ENCODE measurements at places on chromosomes 4 and X.

- no peak for DNase-seq
Observed at GRCh38 chr4:7780751-7781348, 158.8 kb downstream of the AFAP1 start.

DNA sequence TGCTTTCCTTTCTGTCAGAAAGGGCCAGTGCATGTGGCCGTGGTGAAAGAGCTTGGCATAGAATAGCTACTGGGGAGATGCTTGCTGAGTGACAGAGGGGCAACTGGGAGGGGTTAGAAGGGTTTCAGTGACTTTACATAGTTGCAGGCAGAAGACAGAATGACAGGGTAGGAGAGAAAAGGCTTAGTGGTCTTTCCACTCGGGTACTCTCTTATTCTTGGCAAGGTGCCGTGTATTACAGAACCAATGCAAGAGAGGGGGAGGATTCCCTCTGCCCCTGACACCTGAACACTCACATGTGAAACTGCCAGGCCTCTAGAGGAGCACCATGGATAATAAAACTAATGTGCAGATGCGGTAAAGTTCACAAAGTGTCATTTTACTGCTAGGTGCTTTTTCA lies 228.2 kb downstream of the MGST2 start:
- no peak for DNase-seq

DNA sequence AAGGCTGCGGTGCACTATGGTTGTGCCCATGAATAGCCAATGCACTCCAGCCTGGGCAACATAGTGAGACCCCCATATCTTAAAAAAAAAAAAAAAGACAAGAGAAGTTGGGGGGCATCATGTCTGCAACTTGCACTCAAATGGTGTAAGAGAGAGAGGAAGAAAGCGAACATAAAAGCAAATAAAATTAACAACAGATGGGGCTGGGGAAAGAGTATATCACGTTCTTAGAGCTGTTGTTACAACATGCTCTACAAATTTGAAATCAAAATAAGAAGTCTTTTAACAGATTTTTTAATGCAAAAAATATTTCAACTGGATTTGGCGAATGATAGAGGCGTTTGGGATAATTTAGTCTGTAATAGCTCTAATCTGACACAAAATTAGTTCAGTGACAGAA lies 144.9 kb downstream of the FNIP2 start:
- no peak for DNase-seq

DNA sequence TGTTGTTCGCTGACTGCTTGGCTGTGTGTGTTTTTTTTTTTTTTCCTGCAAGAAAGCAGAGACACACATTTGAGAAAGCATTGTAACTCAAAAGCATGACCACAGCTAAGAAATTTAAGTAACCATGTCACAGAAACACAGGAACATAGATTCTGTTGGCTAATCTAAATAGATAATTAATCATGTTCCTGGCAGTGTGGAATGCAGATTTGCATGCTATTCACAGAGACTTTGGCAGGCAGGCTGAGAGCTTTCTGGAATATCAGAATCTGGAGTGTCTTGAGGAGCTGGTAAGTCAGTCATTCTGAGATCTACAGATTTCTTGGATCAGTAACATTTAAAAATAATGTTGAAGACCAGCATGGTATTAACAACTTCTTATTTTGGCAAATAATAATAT lies 33.2 kb upstream of the SMS start:
- DNase-seq = no peak

DNA sequence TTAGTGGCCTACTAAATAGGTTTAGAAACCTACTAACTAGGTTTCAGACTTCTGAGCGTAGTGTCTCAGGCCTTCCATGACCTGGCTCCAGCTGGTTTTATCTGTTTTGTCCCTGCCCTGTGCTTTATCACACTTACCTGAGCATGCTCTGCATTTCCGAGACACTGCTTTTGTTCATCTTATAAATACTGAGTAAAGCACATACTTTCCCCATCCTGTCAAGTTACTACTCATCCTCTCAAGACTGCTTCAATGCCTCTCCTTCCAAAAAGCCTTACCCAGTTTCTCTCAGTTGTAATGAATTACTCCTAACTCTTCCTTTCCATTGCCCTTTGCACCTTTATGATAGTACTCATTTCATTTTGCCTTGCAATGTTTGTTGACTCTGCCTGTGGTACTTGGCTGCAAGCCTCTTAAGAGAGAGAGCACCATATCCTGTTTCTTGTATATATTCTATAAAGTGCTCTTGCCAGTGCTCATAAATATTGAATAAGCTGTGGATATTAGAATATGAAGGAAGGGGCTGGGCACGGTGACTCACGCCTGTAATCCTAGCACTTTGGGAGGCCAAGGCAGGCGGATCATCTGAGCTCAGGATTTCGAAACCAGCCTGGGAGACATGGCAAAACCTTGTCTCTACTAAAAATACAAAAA lies 34.4 kb downstream of the SLAIN2 start:
- no peak for DNase-seq

DNA sequence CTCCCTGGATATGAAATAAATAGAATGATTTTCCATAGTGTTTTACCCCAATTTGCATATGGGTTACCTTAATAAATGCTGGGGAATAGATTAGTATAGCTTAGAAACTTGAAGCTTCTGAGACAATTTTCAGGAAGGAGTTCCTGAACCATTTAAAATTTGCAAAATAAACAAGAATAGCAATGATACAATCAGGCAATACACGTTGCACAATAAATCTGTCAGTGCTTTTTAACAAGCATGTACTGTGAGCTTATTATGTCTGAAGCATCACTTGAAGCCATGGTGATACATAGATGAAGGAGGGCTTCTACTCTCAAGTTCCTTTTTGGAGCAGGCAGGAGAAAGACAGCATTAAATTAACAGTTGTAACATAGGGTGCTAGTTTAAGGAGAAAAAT lies 84.2 kb upstream of the WDFY3 start:
- DNase-seq = no peak

- no peak for DNase-seq
Observed at GRCh38 chr4:31803526-31804195, 1083.5 kb downstream of the PCDH7 start.

GRCh38 chrX:107574054-107574683 lies 54.1 kb upstream of the PRPS1 start:
- no peak for DNase-seq

- DNase-seq = no peak
Observed at GRCh38 chrX:112799425-112799824, 41.2 kb downstream of the AMOT start.

- no peak for DNase-seq
Observed at GRCh38 chrX:38277136-38277535, 50.2 kb downstream of the RPGR start.

GRCh38 chrX:84415140-84415539 lies 87.1 kb downstream of the HDX start:
- no peak for DNase-seq

DNA sequence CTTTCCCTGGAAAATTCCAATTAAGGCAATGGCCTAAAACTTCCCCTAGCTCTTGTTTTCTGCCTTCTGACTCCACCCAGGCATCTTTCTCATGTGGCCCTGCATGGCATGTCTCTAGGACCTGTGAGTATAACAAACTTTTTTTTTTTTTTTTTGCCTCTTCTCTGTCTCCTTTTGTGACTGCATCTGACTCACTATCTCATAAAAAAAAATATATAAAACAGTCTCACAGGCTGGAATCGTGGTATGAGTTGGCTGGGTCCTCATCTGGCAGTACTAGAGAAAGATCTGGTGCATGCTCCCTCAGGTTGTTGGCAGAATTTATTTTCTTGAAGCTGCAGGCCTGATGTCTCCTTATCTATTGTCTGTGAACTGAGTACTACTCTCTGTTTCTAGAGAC lies 313.9 kb downstream of the TECRL start:
- no peak for DNase-seq

- DNase-seq = no peak
Observed at GRCh38 chr4:184148738-184149637, 68.7 kb downstream of the ENPP6 start.

DNA sequence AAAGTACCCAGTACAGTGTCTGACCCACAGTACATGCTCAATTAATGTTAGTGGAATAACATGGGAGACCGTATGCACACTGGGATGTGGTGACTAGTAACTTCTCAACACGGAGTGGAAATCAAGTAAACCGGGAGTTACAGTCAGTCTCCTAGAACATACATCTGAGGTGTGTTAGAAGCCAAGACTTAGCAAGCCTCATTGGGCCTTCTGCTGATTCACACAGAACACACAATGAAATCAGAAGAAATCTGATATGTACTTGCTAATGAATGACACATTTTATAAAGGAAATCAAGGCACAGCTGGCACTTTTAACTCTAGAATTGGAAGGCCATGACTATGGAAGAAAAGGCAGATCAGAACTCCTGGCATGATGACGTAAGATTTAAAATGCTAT lies 13.0 kb downstream of the TRAPPC2 start:
- DNase-seq = no peak

DNA sequence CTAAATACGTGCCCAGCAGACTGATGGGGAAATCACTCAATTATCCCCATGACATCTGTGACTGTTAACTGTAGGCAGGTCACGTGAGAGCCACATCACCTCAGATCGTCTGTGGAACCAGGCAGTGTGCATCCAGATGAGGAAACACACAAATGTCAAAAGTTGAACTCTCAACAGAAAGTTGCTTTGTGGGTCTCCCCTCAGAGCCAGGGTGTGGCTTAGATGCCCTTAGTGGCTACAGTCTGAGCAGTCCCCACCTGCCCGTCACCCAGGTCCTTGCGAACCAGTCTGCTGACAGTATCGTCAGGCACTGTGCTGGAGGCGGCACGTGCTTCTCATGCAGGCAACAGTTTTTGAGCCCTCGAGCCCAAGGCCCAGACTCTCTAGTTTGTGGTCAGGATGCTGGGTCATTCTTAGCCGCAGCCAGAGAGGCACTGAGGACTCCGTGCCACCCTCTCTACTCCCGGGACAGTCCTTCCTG lies 10.8 kb downstream of the TMEM187 start:
- DNase-seq = no peak

DNA sequence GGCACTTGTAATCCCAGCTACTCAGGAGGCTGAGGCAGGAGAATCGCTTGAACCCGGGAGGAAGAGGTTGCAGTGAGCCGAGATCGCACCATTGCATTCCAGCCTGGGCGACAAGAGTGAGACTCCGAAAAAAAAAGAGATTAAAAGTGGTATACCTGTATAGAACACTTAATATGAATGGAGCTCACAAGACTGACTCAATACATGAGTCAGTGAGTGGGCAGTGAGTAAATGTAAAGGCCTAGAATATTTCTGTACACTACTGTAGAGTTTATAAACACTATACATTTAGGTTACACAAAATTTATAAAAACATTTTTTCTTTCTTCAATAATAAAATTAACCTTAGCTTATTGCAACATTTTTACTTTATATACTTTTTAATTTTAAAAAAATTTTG lies 93.8 kb downstream of the CENPC start:
- DNase-seq = no peak

GRCh38 chrX:64427281-64427680 lies 32.0 kb upstream of the MTMR8 start:
- DNase-seq = no peak

GRCh38 chrX:42102586-42103282 lies 179.4 kb upstream of the CASK start:
- no peak for DNase-seq
